ENCODE measurements at places on chromosomes 5 and 9.

- no peak for DNase-seq
Measured at GRCh38 chr9:108477529-108478006, 378.2 kb downstream of the ACTL7B start.

- no peak for DNase-seq
Measured at GRCh38 chr9:86734771-86735170, 212.5 kb downstream of the GAS1 start.

GRCh38 chr5:145689235-145689634 is 145.9 kb downstream of the PRELID2 start:
- DNase-seq = no peak

DNA sequence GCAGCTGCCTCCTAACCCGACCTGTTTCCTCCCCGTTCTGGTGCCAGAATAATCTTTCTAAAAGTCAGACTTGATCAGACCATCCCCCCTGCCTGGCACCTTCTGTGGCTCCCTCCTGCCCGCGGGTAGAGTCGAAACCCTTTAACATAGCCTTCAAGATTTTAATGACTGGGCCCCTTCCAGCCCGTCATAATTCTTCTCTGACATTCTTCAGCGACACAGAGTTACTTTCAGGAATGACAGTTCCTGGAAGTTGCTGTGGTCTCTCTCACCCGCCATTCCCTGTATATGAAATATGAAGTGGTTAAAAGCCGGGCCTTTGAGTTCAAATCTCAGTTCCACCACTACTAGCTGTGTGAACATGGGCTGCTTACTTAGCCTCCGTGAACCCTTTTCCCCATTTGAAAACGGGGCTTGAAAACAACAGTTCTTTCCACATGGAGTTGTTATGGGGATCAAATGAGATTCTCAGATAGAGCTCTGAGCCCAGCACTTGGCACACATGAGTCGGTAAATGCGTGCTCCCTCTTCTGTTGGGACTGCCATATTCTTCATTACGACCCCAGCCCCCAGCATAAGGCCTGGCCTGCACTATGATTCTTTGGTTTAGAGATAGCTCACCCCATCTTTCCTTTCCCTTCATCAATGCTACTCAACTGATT is 737 bp downstream of the NANS start:
- DNase-seq = no peak

- no peak for DNase-seq
Measured at GRCh38 chr5:63495225-63495624, 467.0 kb downstream of the HTR1A start.

GRCh38 chr9:72351538-72352453 is 13.2 kb downstream of the ZFAND5 start:
- no peak for DNase-seq

DNA sequence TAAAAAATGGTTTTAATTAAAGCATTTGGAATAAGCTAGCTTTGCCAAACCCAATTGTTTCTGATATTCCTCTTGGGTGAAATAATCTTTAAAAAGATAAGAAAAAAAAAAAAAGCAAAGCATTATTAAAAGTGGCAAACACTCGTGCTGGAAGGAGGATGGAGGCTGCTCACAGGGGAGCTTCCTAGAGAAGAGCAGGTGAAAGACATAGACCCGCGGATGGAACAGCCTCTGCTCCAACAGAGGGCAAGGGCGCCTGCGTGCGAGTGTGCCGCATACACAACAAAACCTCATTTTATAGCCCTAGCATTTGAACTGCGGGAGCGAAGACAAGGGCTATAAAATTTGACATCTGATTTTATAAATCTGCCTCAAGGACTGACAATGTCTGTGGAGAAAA is 33.4 kb upstream of the SLC25A51 start:
- no peak for DNase-seq

DNA sequence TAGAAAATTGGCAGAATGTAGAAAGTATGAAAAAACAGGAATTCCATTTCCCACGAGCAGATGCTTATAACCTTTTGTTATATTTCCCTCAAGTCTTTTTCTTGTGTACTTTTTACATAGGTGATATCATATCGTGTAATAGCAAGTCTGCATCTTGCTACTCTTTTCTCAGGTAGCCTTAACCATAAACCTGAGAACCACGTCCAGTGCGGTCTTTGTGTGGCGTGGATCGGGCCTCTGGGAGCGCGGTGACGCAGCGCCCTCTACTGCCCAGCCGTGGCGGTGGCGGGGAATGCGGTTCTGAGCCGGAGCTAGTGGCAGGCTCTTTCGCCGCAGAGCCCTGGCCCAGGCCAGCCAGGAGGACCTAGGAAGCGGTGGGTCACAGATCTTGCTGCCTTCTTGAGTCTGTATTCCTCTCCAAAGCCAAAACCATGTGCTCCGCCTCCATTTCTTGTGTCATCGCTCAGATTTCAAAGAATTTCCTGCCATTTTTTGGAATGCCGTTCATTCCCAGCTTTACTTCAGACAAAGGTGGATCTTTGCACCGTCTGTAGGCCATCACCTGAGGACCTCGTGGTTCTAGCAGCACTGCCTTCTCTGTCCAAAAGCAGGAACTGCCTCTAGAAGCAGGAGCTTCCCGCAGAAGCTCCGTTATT is 71.9 kb downstream of the MVB12B start:
- peak; percentile 48 for DNase-seq

- DNase-seq = no peak
Measured at GRCh38 chr5:77560677-77561263, 68.7 kb upstream of the WDR41 start.

DNA sequence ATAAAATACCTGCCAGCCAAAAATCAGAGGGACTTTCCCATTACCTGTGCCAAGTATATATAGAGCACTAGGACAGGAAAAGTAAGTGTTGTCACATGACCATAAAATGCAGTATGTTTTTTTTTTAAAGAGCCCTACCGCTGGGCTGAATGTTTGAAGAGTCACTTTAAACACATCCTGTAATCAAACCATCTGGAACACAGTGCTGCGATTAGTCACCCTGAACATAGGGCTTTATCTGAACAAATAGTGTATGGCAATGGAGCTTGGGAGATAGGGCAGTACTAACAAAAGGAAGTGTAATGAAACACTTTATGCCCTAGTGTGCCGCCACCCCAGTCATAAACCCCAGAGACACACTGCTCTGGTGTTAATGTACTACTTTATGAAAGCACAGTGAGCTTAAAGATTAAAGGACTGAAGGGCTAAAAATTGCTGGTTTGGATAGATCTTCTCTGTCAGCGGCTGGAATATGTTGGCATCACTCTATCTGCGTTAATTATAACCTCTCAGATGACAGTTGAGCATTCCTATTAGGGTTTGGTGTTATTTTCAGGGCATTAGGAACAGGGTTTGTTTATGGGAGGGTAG is 90.4 kb downstream of the ZNF608 start:
- DNase-seq = no peak

DNA sequence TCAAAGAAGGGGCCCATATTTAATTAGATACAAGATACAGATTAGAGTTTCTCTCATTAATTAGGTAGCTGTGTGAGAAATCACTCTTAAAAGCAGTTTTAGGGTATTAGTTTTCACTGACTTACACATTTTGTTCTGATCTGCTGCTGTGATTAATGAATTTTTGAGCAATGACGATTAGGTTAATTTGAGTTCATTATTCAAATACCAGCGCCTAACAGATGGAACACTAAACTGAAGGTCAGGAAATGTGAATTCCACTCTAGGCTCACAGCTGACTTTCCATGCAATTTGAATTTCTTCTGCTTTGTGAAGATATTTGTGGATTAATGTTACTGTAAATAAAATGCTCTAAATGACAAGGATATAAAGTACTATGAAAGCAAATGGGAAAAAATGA is 380.6 kb downstream of the ADGRV1 start:
- no peak for DNase-seq

GRCh38 chr9:3962496-3962895 is 337.4 kb downstream of the GLIS3 start:
- DNase-seq = no peak

GRCh38 chr9:82438581-82438980 is 450.0 kb downstream of the SPATA31D1 start:
- DNase-seq = no peak

GRCh38 chr5:79694652-79695051 is 5.0 kb downstream of the CMYA5 start:
- no peak for DNase-seq

- no peak for DNase-seq
Measured at GRCh38 chr9:91006046-91006445, 204.4 kb downstream of the SYK start.

- no peak for DNase-seq
Measured at GRCh38 chr9:70073193-70073592, 29.5 kb downstream of the MAMDC2 start.

- DNase-seq = no peak
Measured at GRCh38 chr9:114263853-114264510, 58.9 kb upstream of the ORM1 start.

- DNase-seq = no peak
Measured at GRCh38 chr9:13160051-13160450, 119.4 kb downstream of the MPDZ start.

GRCh38 chr9:93141771-93142483 is 7.9 kb upstream of the NINJ1 start:
- DNase-seq = no peak
